ENCODE measurements at places on chromosomes 7 and 10. TPM values are rescaled to one million over a fixed set of nuclear protein-coding genes. Genes with fewer than 3 reads are reported as not detected.

Gene AKR1C2
- total RNA-seq = 22.7 TPM

Gene PKD2L1
- total RNA-seq = not detected

Gene CXCL12
- total RNA-seq = 0.77 TPM

Gene LLCFC1
- not detected for total RNA-seq

Gene HUS1
- 8.9 TPM for total RNA-seq

Gene FFAR4
- not detected for total RNA-seq

Gene CDC14C
- total RNA-seq = not detected

Gene GPR26
- not detected for total RNA-seq

Gene TET1
- total RNA-seq = 0.39 TPM

Gene CALML3
- not detected for total RNA-seq

Gene LRRN3
- total RNA-seq = 0.13 TPM
